Esophagus muscularis mucosa (tissue), 4 donors: ENCODE measurements at places on chromosomes 3 and 15. TPM values are rescaled to one million over a fixed set of nuclear protein-coding genes. Genes with fewer than 3 reads are reported as not detected.

PDHB gene
- total RNA-seq, result 138 TPM

CHRNA7 gene
- 0.83 TPM for total RNA-seq

XCR1 gene
- total RNA-seq, result 0.17 TPM

IGF2BP2 gene
- total RNA-seq, result 6.4 TPM

MASP1 gene
- 0.66 TPM for total RNA-seq

TM2D3 gene
- total RNA-seq, result 43.2 TPM

SLC51B gene
- total RNA-seq, result not detected

PLOD2 gene
- 57.6 TPM for total RNA-seq

SLC28A1 gene
- not detected for total RNA-seq

RTP3 gene
- total RNA-seq, result not detected

GOLIM4 gene
- 44.8 TPM for total RNA-seq

GATM gene
- 24.2 TPM for total RNA-seq

FBN1 gene
- total RNA-seq, result 253 TPM

DUOX1 gene
- 0.63 TPM for total RNA-seq

NOX5 gene
- total RNA-seq, result 0.66 TPM

CLEC3B gene
- total RNA-seq, result 47.1 TPM

FBXO40 gene
- not detected for total RNA-seq

IL5RA gene
- 0.42 TPM for total RNA-seq

AMIGO3 gene
- 1.2 TPM for total RNA-seq

CSPG5 gene
- total RNA-seq, result 1.2 TPM

RBPMS2 gene
- total RNA-seq, result 40.6 TPM

OXNAD1 gene
- 12.3 TPM for total RNA-seq

POPDC2 gene
- 73.1 TPM for total RNA-seq

WDR72 gene
- total RNA-seq, result not detected

GPR15 gene
- total RNA-seq, result not detected

CCDC9B gene
- total RNA-seq, result 72.6 TPM
